Stimulated activated CD4-positive, alpha-beta T cell treated with anti-CD3 and anti-CD28 coated beads, Interleukin-15, amount 100 ng/mL, for 1 hour (primary cell): ENCODE measurements at places on chromosomes 13 and 19.

GRCh38 chr19:412356-413355 lies 3.7 kb upstream of the C2CD4C start:
- DNase-seq, result no peak

DNA sequence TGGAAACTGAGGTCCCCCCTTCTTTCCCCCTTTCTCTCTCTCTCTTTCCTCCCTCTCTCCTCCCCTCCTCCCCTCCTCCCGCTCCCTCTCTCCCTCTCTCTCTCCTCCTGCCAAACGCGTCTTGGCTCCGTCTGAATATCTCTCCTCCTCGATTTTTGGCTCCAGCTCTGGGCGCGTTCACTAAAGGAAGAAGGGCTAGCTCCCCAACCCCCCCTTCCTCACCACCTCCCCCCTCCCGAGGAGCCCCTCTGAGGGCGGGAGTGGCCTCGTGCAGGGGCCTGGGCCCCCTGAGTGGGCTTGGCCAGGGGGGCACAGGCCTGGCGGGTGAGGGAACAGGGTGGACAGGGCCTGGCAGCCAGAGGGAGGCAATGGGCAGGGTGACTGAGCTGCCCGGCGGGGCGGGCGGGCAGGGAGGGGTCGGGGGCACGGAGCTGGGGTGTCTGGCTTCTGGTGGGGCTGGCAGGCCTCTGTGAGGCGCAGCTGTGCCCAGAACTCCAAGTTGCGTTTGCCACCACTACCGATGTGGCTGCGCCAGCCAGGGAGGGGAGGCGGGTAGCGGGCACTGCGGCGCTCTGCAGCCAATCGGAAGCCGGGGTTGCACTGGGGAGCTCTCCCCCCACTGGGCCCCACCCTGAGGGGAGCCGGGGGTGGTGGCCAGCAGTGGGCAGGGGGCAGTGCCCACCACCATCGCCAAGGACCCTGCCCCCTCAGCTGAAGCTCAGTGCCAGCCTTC lies 7.1 kb downstream of the NFIX start:
- DNase-seq, result no peak

- DNase-seq, result no peak
Measured at GRCh38 chr19:13117176-13117771, 734 bp upstream of the TRMT1 start.

GRCh38 chr19:6721773-6722172 lies 1.3 kb upstream of the C3 start:
- no peak for DNase-seq

GRCh38 chr19:49997709-49998108 lies 27.5 kb downstream of the VRK3 start:
- no peak for DNase-seq

DNA sequence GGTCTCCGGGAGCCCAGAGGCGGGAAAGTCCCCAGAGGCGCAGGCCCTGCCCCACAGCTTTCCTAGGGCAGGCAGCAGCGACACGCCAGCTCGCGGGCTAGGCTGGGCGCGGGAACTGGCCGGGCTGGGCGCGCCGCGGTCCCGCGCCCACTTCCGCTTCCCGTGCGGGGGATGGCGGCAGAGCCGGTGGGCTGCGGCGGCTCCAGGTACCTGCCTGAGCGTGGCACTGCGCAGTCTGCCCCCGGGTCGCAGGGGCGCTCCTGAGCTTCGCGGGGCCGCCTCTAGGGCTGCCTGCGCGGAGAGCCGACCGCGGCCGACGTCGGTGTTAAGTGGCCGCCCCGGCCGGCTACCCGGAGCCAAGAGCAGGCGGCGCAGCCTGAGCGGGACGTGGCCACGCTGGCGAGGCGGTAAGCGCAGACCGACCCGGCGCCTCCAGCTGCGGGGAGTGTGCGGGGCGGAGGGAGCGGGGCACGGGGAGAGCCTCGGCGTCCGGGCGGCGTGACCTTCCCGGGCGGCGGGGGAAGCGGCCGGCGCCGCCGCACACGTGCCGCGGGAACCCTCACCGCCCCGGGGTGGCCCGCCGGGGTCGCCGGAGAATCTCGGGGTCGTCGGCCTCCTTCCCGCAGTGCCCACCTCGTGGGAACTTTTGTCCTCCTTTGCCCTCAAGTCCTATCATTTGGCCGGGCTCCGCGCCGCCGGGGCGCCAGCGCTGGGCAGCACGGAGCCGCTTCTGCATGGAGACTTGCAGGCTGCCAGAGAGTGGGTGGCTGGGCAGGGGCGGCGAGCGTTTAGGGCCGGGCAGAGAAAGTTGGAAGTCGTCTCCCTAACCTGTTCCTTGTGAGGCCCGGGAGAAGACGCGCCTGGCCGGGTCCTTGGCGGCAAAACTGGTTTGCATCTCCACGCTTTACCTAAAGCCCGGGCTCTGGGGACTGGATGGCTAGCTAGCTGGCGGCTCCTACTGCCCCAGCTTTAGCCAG lies 31.4 kb upstream of the MPHOSPH8 start:
- peak; percentile 21 for DNase-seq

- DNase-seq, result no peak
Measured at GRCh38 chr19:29651622-29652394, 13.5 kb upstream of the PLEKHF1 start.

- no peak for DNase-seq
Measured at GRCh38 chr13:74316547-74316946, 182.3 kb upstream of the KLF12 start.

DNA sequence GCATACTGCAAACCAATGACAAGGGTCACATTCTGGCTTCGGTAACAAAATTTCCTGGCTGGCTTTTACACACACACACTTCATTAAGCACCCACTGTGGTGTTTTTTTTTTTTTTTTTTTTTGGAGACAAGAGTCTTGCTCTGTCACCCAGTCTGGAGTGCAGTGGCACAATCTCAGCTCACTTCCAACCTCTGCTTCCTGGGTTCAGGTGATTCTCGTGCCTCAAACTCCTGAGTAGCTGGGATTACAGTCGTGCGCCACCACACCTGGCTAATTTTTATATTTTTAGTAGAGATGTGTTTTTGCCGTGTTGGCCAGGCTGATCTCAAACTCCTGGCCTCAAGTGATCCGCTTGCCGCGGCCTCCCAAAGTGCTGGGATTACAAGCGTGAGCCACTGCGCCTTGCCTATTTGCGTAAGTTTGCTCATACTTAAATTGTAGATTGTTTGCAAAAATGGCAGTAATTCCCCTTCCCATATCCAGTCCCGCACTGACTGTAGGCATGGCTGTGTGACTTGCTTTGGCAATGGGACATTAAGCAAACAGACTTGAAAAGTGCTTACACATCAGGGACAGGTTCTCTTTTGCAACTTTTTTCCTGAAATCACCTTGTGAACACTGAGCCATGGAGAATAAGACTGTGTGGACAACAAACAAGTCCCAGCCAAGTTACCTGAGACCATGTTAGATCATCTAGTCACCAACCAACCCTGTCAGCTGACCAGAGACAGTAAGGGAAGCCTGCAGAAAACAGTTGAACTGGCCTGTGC lies 42.1 kb upstream of the EBPL start:
- no peak for DNase-seq

- DNase-seq, result no peak
Measured at GRCh38 chr13:76992548-76993001, 694 bp downstream of the CLN5 start.

DNA sequence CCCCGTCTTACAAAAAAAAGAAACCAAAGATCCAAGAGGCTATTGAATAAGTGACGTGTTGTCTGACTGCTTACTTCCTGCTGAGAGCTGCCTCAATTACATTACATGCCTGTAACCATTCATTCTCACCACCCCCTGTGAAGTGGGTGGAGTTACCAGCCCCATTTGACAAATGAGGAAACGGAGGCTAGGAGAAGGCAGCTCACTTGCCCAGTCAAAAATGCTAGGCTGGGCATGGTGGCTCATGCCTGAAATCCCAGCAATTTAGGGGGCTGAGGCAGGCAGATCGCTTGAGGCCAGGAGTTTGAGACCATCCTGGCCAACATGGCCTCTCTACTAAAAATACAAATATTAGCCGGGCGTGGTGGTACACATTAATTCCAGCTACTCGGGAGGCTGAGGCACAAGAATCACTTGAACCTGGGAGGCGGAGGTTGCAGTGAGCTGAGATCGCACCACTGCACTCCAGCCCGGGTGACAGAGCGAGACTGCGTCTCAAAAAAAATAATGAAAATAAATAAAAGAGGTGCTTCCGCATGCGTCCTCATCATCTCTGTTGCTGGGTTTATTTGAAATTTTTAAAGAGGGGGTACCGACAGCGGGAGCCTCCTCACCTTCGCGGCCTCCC lies 499 bp downstream of the LSM7 start:
- DNase-seq, result no peak

DNA sequence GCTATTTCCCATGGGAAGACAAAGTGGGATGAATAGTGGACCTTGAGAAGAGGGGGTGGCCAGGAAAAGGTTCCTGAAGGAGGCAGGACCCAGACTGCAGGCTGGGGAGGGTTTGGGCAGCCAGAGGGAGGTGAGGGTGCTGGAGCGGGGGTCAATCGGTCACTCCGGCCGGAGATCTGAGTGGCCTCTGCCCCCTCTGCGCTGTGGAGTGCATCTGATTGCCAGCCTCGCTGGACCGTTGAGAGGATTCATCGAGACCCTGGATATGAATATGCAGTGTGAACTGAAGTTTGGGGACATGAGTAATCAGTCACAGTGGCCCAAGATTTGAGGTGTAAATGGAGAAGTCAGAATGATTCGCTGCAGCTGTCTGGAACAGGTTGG lies 5.5 kb upstream of the ZNF580 start:
- no peak for DNase-seq

DNA sequence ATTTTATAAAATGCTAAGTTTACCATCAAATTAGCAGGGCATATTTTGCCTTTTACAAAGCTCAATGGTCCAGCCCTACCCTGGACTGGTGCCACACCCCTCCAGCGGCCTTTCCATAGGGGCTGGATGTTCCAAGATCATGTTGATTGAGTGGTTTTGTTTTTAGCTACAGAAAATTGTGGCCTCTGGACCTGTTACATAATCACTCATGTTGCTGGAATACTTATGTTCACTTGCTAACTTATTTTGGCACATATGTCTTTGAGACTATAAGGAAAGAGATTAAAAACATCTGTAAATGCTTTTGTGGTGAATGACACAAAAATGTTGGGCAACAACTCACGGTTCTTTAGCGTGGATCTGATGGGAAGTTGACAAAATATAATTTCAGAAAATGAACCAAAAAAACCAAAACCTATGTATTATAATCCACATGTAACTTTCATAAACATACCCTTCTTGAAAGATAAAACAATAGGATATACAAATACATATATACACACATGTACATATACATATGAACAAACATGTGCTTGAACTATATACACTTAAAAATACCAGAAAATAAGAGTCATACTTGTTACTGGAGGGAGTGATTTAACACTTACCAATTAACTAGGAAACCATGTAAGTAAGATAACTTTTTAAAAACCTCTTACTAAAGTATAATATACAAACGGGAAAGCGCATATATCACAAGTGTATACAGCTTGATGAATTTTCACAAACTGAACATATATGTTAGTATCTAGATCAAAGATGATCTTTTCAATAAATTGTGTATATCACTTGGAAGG lies 46.6 kb upstream of the SLC15A1 start:
- DNase-seq, result no peak

DNA sequence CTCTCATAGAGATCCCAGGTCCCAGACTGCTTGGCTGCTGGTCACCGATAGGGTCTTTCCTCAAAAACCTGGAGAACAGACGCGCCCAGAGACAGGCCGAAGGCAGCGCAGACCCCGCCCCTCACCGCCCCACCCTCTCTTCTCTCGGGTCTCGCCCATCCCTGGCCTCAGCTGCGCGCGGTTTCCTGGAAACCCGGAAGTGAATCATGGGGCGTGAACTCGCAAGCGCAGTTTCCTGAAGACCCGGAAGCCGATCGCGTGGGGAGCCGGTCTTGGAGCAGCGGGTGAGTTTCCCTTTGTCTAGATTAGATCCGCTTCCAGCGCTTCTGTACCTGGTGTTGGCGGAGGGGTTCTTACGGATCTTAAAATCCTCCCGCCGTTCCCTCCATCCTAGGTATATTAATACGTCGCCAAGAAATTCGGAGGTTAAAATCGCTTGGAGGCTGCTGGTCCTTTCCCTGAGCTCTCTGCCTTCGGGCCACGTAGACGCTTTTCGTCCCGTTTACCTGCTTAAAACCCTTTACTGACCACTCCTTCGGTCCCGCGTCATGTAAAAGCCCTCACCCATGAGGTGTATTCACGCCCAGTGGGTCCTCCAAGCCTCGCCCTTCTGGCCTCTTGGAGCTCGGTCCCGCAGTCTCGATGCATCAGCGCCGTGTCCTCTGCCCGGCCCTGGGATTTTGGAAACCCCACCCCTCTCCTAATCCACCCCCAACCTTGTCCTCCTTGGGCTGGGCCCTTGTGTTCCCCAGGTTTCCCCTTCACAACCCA lies at the start of gene ZNF578:
Gene ZNF578, plus strand, starts transcription at position 230 of the 771 bp plus-strand sequence. CDS start 48,293 bp downstream, outside the sequence.
- peak; percentile 39 for DNase-seq

GRCh38 chr13:26222520-26223046 lies 469 bp upstream of the RNF6 start:
- DNase-seq, result no peak

- no peak for DNase-seq
Measured at GRCh38 chr13:113186061-113186900, 22.2 kb downstream of the PCID2 start.

DNA sequence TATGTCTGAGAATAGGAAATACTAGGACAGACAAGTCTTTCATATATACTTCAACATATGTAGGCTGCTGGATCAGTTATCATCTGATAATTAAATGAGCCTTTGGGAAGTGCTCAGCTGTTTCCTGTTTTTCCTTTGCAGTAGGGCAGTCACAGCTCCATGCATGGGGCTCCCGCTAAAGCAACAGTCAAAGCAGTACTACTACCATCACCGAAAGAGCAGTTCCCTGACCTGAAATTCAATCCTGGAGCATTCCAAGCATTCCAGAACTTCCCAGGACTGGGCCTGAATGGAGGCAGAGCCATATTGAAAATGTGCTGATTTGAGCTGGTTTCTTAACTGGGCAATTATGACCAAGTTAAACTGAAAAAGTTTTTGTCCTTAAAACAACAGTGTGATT lies 20.5 kb downstream of the MICU2 start:
- no peak for DNase-seq

- DNase-seq, result no peak
Measured at GRCh38 chr19:46369817-46370216, 22.9 kb downstream of the PPP5C start.

DNA sequence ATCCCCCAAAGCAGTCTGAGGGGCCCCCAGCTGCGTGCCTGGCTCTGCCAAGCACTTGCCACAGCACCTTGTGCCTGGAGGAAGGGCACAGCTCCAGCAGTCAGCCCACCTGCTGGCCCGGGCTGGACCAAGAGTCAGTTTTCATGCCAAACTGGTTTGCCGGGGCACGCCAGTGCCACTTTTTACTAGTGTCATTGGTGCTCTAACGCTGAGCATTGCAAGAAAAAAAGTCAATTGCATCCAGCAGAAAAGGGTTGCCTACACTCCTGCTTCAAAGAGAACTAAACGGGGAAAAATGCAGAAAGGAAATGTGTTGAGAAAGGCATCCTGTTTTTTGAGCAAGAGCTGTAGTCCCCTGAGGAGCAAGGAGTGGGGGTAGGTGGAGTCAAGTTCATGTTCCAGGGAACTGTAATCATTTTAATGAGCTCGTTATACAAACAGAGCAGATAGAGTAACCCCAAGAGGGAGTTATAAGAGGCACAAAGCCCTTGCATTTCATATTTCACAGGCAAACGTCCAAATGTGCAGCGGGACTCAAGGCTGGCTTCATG lies 68.4 kb downstream of the F2RL3 start:
- DNase-seq, result no peak

- DNase-seq, result no peak
Measured at GRCh38 chr13:64305246-64305645, 2889.6 kb upstream of the PCDH20 start.
